ENCODE measurements at places on chromosomes 13 and 19.
A peak's percentile ranks its signal among the peaks of the same experiment; 100 is the strongest.

- DNase-seq = no peak
Observed at GRCh38 chr13:104993708-104994107, 1541.8 kb downstream of the EFNB2 start.

DNA sequence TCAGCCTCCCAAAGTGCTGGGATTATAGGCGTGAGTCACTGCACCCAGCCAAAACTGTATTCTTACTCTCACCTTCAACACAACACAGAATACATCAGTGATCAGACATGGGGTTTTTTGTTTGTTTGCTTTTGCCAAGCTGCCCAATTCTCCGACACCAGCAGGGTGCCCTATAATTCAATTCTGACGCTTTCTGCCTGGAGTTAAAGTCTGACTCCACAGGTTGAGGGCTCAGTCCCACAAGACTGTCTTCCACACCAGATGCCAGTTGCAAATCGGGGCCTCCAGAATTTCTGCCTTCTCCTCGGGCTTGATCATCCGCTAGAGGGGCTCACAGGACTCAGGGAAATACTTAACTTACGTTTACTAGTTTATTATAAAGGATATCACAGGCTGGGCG lies 22.1 kb downstream of the FBN3 start:
- no peak for DNase-seq

DNA sequence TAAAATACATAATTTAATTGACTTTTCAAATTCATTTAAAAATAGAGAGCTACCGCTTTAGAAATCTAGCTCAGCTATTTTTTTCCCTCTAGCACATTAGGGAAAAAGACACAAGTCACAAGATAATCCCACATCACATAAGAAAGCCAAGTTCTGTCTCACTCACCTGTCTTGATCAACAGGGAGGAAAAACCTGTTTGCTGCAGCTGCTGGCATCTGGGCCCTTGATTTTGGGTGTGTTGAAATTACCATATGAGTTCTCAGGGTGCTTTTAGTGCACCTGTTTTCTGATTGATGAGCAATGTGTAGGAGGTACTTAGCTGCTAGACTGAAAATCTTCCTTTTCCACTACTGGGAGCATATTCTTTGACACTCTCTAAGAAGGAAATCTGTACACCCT lies 53.8 kb downstream of the ZDHHC20 start:
- no peak for DNase-seq

DNA sequence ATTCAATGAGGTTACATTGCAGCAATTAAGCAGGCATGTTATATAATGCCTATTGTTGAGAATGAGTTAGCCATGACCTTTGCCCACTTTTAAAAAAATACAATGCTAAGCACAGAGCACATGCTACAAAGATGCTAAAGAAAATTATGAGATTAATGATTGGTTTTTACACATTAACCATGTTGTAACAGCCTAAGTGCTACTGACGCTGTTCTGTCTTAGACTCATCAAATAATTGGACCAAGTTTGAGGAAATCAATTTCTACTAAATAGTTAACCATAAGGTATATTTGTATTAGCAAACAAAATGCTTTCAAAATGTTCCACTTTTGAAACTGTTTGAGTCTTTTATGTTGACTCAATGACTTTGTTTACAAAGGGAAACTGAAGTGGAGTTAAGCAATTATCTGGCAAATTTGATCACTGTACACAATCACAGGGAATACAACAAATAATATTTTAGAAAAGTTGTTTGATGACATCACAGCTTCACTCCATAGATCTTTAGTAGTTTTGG lies 14.3 kb downstream of the MIR17HG start:
- no peak for DNase-seq

DNA sequence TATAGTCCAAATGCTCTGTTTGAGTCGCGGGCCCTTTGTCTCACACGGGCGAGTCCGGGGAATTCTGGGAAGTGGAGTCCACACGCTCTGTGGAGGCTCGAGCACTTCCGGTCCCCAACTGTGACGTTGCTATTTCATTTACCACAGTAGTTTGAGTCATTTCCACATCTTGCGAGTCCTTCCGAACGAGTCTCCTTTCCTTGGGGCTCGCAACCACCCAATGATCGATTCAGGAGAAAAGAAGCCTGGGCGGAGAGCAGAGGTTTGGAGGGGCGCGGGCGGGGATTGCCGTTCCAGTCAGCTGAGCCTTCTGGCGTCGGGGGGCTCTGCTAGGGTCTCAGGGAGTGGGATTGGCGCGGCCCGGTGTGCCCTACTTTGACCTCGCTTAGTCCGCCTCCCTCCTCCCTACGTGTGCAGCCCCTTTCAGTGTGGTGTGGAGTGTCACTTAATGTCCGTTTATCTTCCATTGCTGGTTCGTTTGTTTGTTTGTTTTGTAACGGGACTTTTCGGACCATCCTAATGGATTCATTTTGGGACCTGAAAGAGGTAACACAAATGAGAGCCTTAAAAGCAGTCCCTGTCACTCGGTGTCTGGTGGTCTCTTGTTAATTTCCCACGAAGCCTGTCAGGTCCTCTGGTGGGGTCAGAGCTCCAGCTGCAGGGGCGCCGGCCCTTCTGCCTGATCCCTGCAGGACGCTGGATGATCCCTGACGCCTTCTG lies at the start of gene ZNF222:
TSS of gene ZNF222 (plus strand) at position 163 of the 720 bp plus-strand sequence. CDS start at position 221, 58 bp downstream.
- DNase-seq = peak; percentile 48

DNA sequence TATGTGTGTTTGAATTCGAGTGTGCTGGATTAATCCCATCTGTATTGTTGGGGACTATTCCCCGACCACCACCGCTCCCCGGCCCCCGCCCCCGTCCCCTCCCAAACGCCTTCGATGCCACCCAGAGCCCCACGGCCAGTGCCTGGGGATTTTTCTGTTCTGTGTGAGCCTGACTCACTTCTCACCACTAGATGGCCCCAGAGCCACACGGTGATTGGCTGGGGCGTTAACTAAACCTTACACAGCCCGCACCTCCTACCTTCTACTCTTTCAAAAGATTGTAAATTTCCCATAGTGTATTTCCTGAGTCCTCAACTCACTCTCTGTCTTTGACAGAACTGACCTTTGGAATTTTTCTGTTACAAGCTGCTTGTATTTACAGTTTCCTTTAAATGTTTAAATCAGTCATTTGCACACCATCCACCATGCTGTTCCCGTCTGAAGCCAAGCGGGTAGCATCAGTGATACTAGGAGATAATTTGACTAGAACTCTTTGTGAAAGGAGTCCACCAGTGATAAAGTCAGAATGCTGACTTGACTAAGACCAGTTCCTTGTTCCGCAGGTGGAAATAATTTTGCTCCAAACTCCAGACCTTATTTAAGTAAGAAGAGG lies 61.4 kb downstream of the RFX2 start:
- no peak for DNase-seq

DNA sequence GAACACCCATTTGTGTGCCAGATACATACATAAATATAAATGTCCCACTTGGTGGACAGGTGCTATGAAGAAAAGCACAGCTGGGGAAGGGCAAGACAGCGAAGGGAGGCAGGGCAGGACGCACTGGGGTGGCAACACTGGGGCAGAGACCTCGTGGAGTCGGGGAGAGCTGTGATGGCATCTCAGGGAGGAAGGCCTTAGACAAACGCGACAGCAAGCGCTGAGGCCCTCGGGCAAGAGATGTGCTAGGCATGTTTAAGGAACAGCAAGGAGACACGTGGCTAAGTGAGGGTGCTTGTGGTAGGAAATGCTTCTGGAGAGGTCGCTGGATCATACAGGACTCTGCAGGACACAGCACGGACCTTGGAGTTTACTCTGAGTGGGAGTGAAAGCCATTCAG lies 23.3 kb upstream of the CCNP start:
- DNase-seq = no peak

- DNase-seq = no peak
Observed at GRCh38 chr19:51739466-51740213, 12.0 kb downstream of the FPR1 start.

GRCh38 chr19:15107061-15108010 lies at the start of gene SYDE1:
Gene SYDE1, plus strand, starts transcription at chr19:15107401. Its CDS starts 33 bp downstream, at chr19:15107434.
- DNase-seq = no peak
